ENCODE measurements at places on chromosomes 7 and 10.

DNA sequence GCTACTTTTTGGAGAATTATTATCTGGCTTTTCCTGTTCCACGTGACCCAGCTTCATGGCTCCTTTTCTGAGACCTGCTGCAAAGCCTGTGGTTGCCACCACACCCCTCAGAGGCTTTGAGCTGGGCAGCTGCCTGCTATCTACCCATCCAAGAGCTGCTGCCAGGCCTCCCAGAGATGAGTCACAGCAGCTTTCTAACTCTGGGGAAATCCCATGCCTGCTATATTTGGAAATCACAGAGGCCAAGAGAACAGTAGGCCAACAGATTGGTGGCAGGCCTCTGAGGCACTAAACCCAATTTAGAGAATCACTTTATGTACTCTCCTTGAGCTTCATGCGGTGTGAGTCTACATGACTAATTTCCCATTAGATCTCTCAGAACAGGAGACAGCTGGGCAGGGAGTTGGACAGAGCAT is 35.2 kb downstream of the SGCE start:
- DNase-seq: no peak

DNA sequence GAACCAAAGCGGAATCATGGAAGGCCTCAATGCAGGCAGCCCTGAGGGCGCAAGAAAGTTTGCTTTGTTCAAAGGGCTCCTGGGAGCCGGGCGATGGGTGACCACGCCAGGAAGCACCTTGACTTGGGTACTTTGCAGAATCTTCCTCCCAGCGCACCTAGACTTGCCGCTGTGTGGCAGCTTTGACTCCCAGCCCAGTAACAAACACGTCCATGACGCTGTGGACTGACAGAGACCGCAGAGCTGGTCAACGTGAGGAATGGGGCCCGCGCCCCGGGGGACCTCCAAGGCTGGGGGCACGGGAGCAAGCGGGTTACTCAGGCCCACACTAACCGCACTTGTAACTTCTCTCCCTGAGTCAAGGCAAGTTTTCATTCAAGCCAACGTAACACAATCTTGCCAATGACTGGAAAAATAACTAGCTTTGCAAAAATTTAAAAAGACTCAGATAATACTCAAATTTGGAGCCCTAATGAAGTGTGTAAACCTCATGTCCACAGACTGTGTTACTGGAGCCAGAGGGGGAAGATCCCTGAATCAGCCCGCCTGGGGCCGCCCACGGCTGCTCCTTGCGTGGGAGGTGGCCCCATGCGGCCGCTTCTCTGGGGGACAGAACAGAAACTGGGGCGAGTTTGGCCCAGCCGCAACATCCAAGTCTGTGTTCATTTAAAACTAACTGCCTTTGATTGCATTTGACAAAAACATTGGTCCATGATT is 130.8 kb downstream of the DNAJB6 start:
- no peak for DNase-seq

DNA sequence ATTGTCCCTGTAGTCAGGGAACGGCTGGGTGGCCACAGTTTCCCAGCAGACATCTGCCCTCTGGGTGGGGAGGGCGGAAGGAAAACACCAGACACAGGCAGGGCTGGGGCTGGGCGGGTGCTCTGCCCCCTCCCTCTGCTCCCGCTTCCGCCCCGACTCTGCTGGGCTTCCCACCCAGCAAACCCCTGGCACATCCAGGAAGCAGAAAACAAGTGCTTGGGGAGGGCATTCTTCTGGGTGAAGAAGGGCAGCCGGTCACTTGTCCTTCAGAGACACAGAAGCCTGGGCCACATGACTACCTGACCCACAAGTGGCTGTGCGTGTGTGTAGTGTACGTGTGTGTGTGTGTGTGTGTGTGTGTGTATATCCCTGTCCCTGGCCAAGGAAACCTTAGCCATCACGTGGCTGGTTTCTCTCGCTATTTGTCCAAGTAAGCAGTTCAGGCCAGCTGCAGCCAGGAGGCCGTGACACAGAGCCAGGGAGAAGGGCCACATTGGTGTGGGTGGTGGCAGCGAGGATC is 77.9 kb downstream of the ZMIZ1 start:
- no peak for DNase-seq

DNA sequence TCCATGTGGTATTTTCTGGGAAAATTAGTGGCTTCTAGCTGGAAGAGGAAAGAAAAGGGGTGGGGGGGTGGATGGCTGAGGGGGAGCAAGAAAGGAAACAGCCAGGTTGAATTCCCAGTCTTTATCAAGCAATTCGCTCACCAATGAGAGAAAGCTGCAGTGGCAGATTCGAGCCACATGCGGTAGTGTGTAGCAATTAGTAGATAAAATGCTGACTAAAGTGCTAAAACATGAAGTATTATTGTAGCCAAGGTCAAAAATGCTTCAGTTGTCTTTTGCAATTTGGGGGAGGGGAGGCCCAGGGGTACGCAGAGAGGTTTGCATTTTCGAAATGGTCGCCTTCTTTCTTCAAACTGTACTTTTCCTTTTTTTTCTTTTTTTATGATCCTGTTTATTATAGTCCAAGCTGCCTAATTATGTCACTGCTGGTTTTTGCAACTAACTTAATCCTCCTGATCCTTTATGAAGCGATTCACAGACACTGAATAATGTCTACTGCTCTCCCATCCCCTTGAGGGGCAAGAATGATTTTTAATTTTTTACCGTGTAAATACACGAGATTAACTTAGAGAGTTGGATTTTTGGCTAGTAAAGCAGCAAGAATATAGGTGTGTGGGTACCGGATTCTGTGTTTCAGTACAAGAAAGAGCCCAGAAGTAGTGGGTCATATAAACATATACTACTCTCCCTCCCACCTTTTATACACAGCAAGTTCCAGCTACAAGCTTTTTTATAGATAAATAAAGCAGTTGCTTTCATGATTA is 3.6 kb upstream of the ARID5B start:
- peak; percentile 10 for DNase-seq

- no peak for DNase-seq
Observed at GRCh38 chr7:70005480-70005879, 407.2 kb downstream of the AUTS2 start.

DNA sequence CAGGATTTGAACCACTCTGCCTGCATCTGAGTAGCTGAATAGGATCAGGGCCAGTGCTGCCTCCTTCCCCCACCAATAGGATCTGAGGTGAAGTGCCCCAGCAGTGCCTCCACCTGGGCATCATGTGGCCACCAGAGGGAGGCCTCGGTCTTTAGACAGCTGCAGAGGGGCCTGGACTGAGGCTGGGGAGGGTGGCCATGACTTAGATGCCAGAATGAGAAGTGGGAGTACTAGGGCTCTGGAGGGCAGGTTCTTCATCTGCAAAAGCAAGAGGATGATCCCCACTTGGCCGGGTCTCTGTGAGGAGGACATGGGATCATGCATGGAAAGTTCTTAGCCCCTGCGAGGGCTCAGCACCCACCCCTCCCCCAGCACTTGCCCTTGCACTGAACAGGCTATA is 56.9 kb downstream of the NEUROG3 start:
- no peak for DNase-seq

GRCh38 chr7:6310271-6310993 is 38.0 kb upstream of the CYTH3 start:
- no peak for DNase-seq

- no peak for DNase-seq
Observed at GRCh38 chr7:147513451-147513850, 1077.1 kb upstream of the C7orf33 start.

GRCh38 chr7:130957137-130957513 is 223.1 kb upstream of the KLF14 start:
- DNase-seq: no peak

GRCh38 chr10:22029445-22030236 is 26.1 kb upstream of the DNAJC1 start:
- no peak for DNase-seq

DNA sequence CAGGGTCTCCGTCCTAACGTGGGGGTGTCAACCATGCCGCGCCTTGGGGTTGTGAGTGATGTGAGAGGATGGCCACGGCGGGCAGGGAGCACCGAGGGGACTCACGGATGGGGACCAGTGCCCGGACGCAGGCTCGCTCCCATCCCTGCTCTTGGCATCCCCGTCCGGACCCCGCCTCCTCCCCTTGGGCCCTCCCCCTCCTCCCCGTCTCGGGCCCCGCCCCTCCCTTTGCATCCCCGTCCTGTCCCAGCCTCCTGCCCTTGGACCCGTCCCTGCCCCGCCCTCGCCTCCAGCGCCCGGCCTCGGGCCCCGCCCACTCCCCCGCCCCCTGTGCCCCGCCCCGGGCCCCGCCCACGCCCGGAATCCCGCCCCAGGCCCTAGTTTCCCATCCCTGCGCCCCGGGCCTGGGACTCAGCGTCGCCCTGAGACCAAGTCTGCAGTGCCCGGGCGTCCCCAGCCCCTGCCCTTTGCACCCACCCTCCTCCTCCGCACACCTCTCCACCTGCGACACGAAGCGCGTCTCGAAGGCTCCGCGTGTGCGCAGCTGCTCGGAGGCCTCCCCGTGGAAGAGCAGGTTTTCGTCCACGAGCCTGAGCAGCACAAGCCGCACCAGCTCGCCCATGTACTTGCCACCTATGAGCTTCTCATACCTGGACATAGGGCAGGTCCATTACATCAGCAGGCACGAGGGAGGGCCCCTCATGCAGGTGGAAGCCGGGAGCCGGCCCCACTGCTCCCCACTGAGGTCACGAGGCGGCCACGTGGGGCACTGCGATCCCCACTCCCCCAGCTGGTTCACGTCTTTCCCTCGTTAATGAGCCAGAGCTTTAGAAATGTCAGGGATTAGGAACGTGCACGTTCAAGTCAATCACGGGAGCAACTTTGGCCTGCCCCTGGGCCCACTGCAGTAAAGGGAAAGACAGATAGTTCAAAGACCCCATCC is 5.1 kb upstream of the MYL7 start:
- no peak for DNase-seq

Measured in hematopoietic multipotent progenitor cell treated with erythropoietin and hydrocortisone succinate and interleukin-3 and kit ligand, for 17 days (in vitro differentiated cells).